ENCODE measurements at places on chromosomes 16 and 17.

GRCh38 chr17:77696151-77696720 is 262.3 kb upstream of the TNRC6C start:
- peak; percentile 27 for DNase-seq

DNA sequence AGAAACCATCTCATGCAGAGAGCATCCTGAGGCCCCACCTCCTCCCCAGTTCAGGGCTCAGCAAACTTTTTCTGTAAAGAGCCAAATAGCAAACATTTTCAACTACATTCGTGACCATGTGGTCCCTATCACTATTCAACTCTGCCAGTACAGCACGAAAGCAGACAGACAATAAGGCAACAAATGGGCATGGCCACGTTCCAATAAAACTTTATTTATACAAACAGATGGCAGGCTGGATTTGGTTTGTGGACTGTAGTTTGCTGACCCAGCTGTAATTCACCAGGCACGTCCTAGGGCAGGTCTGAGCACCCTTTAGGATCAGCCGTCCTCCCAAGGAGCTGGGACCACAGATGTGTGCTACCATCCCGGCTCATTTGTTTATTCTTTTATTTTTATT is 27.1 kb upstream of the GPRC5C start:
- peak; percentile 53 for DNase-seq

DNA sequence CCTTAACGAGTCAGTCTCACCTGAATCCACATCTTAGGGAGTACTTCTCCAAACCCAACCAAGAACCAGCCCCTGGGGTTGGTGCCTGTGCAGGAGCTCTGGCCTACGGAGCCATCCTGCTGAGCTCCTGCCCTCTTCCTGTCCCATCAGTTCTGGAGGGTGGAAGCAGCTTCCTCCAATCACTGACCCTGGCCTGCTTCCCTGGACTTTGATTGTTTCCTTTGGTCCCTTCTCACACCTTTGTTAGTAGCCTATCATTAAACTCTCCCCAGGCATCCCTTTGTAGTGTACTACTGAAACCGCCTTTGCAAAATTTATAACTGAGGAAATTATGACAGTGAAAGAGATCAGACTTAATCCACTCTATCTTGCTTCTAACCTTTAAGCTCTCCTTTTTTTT is 21.1 kb upstream of the C16orf87 start:
- no peak for DNase-seq

GRCh38 chr17:58376472-58377000 is 24.5 kb upstream of the SUPT4H1 start:
- peak; percentile 53 for DNase-seq

- no peak for DNase-seq
Observed at GRCh38 chr16:58035356-58036170, 10.0 kb downstream of the MMP15 start.

- DNase-seq = peak; percentile 76
Observed at GRCh38 chr16:50038756-50039529, 13.9 kb downstream of the CNEP1R1 start.

GRCh38 chr17:2901582-2901981 is 105.3 kb downstream of the RAP1GAP2 start:
- DNase-seq = peak; percentile 45

DNA sequence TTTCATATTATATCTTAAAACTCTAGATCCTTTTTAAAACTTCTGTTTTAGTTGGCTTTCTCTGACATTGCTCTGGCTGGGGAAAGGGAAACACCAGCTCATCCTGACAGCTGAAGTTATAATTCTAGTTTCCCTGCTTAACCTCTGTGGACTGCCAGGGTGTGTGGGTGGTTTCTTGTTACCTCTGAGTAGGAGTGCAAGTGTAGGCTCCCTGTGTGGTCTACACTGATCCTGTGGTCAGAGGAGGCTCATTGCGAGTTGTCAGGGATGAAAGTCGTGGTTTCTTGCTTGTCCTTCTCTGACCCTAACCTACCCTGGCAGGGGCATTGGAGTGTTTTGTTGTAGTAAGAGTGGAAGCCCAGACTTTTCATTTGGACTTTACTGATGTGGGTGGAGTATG is 221.0 kb downstream of the UTP18 start:
- DNase-seq = no peak

DNA sequence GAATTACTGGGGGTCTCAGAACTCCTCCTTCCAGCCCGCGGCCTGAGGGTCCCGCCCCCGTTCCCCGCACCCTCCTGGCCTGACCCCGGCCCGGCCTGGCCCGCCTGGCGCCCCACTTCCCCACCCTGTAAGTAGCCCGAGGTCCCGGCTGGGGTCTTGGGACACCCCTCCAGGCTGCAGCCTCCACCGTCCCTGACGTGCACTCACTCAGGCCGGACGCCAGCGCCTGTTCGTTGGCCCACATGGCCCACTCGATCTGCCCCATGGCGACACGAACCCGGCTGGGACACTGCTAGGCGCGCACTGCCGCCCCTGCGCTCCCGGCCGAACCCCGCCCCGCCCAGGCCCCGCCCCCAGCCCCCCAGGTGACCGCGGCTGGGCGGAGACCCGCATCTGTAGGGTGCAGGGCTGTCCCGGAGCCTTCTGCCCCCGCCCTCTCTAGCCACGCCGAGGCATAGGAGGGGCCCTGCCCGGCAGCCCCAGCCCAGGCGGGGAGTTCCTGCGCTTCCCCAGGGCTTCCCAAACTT is at the start of gene CYBA:
CYBA (minus strand) TSS at position 305 of the 527 bp plus-strand sequence; CDS start at position 265, 40 bp downstream.
- DNase-seq = peak; percentile 85

DNA sequence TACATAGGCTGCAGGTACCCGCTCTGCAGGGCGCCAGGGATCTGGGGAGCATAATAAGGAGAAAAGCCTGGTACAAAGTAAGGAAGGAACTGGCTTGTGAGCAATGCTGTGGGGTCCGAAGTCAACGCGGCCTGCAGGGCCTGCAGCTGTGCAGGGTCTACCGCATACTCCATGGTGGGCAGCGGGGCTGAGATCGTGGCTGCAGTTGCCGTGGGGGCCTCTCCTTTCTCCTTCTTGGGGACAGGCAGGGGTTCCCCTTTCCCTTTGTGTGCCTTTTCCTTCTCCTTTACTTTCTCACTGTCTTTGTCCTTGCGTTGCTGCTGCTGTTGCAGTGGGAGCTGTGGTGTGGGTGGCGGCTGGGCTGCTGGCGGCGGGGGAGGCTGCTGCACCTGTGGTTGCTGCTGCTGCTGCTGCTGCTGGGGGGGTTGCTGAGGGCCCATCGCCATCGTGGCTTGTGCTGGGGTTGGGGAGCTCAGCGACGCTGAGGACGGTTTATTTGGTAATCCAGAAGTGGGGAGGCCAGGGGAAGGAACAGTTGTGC is 259.6 kb downstream of the ZFHX3 start:
- DNase-seq = no peak

GRCh38 chr16:11677959-11678881 is 10.0 kb downstream of the SNN start:
- DNase-seq = no peak

DNA sequence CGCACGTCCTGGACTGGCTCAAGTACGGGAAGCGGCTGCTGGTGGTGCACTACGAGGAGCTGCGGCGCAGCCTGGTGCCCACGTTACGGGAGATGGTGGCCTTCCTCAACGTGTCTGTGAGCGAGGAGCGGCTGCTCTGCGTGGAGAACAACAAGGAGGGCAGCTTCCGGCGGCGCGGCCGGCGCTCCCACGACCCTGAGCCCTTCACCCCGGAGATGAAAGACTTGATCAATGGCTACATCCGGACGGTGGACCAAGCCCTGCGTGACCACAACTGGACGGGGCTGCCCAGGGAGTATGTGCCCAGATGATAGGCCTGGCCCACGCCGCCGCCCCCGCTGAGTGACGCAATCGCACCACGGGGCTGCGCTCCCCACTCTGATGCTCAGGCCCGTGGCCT is 50.2 kb downstream of the WSCD1 start:
- DNase-seq = no peak

DNA sequence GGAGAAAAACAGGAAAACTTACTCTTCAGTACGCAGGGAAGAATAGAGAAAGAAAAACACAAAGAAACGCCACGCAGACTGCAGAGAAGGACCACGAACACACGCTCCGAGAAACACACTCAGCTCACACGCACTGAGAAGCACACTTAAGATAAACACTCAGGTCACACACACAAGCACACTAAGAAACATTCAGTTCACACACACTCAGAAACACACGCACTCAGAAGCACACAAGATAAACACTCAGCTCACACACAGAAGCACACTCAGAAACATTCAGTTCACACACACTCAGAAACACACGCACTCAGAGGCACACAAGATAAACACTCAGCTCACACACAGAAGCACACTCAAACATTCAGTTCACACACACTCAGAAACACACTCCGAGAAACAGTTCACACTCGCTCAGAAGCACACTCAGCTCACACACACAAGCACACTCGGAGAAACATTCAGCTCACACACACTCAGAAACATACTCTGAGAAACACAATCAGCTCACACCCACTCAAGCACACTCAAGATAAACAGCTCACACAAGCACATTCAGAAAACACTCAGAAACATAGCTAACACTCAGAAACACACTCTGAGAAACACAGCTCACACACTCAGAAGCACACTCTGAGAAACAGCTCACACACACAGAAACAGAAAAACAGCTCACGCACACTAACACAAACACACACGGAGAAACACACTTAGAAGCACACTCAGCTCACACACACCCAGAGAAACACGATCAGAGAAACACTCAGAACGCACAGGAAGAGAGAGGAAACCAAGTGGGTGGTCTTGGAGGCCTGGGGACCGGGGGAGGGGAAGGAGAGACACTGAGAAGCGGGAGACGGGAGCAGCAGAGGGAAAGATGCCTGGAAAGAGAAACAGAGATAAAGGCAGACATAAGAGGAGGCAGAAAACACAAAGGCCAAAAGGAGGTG is 908 bp downstream of the TMEM98 start:
- peak; percentile 55 for DNase-seq

- DNase-seq = no peak
Observed at GRCh38 chr17:28553000-28553505, 629 bp upstream of the UNC119 start.

- DNase-seq = no peak
Observed at GRCh38 chr16:27851586-27851985, 211.9 kb downstream of the GSG1L start.

GRCh38 chr16:25089351-25089750 is 22.2 kb upstream of the LCMT1 start:
- DNase-seq = no peak

DNA sequence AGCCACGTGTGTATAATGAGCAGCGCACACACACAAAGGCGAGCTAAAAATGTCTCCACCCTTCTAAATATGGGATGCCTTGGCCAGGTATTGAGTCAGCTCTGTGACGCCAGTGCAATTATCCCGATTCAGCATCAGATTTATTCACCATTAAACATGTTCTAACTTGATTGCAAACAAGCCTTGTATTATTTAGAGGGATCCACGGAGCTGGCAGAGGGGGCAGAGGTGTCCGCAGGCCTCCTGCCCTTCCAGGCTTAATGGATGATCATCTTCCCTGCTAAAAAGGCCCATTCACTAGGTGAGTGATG is 591.7 kb downstream of the MAF start:
- no peak for DNase-seq

DNA sequence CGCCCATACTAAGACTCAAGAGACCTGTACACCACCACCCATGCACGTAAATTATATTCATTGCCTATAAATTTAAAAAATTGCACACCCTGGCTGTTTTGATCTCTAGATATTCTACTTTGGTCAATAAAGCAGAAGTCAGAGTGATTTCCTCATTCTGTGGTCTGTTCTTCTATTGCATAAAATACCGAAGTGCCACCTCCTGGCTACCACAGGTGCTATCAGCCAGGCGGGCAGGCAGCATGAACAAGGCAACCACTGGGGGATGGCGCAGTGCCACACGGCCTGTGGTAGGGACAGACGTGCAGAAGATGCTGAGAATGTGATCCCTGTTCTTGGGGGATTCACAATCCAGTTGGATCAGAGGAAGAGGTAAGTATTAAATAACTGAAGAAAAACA is 122.3 kb downstream of the CDK5R1 start:
- no peak for DNase-seq

DNA sequence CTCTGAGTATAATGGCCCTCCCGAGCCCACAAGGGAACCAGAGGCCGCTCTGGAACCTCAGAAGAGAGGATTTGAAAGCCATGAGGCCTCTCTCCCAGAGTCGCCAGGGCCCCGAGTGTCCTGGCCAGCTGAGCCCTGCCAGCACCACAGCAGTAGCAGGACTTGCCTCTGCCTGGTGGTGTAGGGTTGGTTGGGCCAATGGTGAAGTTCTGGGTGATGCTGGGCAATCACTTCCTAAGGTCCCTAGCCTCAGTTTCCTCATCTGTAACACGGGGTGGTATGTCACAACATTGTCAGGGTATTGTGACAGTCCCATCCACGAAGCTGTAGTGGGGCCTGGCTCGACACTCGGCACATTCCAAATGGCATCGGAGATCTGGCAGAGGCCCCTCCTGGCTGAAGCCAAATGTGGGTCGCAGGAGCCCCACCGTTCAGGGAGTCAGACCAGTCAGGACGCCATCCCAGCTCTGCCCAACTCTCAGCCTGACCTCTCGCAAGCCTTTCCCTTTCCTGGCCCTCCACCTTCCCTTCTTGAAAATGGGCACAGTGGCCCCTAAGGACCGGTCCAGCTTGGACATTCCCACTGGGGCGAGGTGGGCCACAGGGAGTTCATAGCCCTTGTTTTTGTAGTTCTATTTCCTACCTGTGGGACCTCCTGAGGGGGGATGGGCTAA is 1.7 kb downstream of the NATD1 start:
- no peak for DNase-seq

DNA sequence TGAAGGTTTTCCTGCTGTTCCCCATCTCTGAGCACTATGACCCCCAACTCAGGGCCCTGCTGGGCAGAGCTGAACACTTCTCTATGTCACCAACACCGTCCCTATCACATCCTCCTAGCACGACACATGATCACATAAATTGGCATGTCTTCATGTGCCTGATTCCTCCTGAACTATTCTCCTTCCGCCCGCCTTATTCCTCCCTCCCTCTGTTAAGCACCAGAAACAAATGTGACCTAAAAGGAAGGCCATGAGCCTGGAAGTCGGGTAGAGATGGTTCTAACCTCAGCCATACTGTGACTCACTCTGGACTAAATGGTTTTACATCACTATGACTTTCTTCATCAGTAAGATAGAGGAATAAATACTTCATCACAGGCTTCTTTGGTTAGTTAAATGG is 80.8 kb upstream of the DYNLRB2 start:
- DNase-seq = no peak

DNA sequence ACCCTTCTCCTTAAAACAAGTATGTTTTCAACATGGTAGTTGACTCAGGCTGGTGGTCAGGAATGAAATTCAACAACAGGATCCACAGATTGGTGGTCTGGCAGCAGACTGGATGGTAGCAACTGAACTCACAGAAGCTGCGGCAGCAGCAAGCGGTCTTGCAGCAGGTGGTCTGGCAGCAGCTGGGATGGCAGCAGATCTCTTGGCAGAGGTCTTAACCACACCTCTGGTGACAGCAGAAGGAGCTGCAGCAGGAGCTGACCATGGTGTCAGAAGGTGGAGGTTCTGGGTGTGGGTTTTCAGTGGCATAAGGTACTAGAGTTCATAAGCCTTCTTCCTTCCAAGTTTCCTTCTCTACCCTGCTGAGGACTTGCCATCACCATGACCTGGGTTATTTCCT is 2.2 kb upstream of the KRTAP4-1 start:
- DNase-seq = no peak

Data from mesendoderm (in vitro differentiated cells).